ENCODE measurements at places on chromosomes 5 and 9.
A peak's percentile ranks its signal among the peaks of the same experiment; 100 is the strongest.

DNA sequence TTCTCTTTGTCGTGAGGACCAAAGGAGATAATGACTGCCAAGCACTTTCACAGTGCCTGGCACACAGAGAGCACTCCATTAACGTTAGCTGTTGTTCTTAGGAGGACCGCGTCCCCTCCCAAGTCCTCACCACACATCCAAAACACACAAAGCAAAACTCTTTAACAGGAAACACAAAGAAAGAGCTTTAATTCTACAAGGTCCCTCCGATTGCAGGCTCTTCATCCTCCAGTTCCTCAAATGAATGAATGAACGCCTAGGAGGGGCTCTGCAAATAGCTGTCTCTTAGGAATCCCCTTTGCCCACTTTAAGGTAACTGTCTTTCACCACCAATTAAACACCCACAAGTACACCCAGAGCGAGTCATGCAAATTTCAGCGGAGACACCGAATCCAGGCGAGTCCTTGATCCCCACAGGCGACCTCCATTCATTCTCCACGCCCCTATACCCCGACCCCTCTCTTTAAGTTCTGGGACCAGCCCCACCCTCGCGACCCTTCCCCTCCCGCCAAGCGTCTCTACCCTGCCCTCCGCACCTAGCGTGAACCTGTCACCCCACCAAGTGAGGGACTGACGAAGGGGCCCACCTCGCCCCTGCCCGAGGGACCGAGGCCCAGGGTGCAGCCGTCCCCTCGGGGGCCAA is 644 bp downstream of the TSC1 start:
- peak; percentile 48 for DNase-seq

DNA sequence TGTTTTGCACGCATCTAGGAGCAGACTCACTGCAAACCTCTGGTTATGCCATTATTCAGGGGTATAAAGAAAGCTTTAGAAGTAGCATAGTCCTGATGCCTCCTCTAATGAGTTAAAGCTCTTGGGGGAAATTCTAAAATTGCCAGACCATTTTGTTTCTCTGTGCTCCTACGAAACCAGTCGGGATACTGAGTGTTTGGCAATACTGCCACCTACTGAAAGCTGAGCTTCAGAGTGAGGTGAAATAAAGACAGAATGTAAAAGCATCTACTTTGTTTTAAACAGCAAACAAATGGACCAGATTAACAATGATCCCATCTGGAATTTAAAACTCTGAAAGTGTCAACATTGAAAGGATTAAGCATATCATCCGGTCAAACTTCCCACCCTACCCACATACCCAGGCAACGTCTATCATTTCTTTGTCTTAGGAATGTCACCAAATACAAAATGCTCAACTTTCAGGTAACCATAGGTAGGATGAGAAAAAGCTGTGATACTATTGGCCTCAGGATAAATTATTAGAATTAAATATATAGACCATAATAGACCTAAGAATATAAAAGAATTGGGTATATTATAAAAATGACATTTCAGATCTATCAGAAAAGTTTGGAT is 77.8 kb upstream of the SHISAL2B start:
- DNase-seq, result peak; percentile 64

GRCh38 chr9:33223696-33224095 is 16.3 kb upstream of the SPINK4 start:
- no peak for DNase-seq

- DNase-seq, result no peak
Observed at GRCh38 chr5:161299053-161299452, 247.5 kb downstream of the GABRB2 start.
